ENCODE measurements at places on chromosomes 12 and 14. TPM values are rescaled to one million over a fixed set of nuclear protein-coding genes. Genes with fewer than 3 reads are reported as not detected.

GRCh38 chr14:99075061-99075460 is 196.9 kb downstream of the BCL11B start:
- no peak for DNase-seq

DNA sequence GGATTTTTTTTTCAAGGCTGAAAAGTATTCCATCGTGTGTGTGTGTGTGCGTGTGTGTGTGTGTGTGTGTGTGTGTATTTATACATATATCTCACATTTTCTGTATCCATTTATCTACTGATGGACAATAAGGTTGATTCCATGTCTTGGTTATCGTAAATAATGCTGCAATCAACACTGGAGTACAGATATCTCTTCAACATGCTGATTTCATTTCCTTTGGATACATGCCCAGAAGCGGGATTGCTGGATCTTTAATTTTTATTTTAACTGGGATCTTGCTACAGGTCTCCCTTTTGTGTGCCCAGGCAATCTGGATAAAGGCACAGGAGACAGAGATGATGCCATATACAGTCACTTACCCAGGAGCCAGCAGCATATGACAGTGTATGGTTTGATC is 338.1 kb downstream of the SOX5 start:
- peak; percentile 57 for DNase-seq

DNA sequence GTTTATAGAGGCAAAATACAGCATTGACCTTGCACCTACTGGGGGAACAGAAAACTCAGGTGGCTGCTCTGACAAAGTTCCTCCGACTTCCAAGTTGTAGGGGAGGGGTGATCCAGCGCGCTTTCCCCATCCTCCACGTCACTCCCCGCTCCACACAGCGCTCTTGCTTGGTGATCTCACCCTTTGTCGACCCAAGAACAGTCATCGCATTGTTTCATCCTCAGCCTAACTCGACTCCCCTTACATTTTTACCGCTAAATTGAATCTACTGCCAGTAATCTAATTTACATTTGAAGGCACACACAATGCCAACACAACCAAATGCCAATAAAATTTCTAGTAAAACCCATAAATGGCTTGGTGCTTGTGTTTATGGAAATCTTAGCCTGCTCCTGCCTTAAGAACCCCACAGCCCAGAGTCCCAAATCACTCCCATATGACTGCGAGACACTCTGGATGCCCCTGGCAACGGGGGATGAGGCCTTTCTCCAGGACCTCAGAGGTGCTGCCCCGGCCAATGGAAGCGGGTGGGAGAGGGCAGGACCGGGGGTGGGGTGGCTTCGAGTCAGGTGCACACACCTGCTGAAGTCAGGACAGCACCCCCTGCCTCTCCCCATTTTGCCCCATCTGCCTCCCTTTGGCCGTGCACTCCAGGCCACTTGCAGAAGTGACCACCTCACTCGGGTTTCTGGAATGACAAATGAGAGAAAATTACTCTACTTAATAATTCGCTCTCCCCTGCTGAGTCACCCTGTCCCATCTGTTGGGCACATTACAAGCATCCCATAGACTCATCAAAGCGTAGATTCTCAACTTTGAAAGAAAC is 98.2 kb upstream of the GSC start:
- DNase-seq, result no peak

Gene NELL2
- 0.26 TPM for total RNA-seq

DNA sequence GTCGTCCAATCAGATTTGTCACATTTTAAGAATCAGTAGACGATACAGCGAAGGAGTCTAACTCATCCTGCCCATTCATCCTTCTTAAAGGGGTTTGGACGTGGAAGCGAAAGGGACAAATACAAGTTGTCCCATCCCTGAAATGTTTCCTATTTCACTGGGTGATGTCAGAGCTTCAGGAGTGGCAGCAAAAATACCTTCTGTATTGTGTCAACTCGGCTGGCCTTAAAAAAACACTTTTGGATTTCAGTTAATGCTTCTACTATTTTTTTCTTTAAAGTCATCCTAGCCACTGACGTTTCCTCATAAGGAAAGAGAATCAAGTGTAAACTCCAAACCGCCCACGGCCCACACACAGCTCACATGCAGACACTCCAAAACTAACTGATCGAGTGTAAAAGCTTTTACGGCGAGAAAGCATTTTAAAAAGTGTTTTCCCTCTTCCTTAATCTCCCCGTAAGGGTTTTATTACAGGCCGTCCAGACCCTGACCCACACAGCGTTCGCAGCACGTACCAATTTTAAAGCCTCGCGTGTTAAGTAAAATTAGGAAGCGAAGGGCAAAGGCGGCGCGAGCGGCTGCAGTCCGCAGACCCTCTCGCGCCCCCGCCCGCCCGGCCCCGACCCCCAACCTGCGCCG is 593 bp downstream of the CFL2 start:
- peak; percentile 78 for DNase-seq

Gene KLRK1
- not detected for total RNA-seq

Gene ST8SIA1
- 5.9 TPM for total RNA-seq

GRCh38 chr12:127685931-127686330 is 581.0 kb upstream of the TMEM132C start:
- no peak for DNase-seq

DNA sequence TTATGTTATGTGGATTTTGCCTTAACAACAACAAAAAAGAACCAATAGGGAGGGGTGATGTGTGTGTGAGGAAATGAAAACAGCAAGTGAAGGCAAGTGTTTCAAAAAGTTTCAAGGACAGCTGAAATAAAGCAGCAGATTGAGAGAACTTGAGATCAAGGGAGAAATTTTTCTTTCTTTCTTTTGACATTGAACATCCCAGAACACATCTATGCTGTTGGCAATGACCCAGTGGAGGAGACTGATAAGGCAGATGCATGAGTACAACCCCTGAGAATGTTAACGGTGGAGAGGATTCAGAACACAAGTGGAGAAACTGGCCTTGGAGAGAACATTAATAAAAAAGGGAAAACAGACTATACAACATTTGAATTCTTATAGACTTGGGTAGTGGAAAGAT is 2.9 kb downstream of the LLPH start:
- no peak for DNase-seq

Gene COX8C
- total RNA-seq, result 0.33 TPM

DNA sequence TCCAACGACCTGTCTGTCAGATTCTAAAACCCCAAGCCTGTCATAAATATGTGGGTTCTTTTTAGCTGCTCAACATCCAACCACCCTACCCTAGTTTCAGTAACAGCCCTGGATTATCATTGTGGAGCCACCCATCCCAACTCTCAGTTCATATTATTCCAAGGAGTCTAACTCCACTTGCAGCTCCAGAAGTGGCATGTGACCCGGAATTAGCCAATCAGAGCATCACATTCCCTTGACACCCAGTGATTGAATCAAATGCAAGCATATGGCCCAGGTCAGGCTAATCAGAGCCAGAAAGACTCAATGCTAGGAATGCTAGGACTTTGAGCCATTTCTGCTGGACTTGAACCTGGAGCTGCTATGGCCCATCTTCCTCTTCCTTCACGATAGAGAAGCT is 17.1 kb upstream of the HSP90B1 start:
- no peak for DNase-seq

Gene TRPV4
- total RNA-seq, result 0.51 TPM

Gene MYO1H
- not detected for total RNA-seq

DNA sequence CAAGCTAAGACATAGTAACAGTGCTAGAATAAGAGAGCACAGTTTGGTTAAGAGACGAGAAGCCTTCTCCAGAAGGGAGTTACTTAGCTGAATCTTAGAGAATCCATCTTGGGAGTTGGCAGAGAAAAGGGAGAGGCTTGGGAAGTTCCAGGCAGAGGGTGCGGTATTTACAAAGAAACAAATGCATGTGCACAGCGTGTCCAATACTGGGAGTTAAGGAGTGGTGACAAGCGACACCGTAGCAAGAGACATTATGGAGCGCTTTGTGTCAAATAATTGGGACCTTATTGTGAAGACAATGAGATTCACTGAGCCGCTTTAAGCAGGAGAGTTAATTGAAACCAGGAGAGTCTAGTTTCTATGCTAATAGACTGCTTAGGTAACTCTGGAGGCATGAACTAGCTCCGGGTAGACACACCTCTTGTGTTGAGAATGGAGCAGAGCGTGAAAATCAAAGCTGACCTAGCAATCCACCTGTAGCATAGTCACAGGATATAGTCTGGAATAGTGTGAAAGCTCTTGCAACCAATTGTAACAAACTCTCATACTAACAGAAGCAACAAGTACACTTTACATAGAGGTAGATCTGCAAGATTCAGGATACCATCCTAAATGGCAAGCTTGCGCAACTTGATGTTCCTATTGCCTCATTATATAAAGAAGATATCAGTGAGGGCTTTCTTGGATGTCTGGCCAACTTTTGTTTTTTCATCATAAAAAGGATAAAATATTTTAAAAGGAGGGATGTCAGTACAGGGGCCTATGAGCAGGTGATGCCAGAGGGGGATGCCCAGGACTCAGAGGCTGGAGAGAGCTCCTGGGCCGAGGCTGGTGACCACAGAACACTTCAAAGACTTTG is 5.3 kb downstream of the ALDH1L2 start:
- no peak for DNase-seq

DNA sequence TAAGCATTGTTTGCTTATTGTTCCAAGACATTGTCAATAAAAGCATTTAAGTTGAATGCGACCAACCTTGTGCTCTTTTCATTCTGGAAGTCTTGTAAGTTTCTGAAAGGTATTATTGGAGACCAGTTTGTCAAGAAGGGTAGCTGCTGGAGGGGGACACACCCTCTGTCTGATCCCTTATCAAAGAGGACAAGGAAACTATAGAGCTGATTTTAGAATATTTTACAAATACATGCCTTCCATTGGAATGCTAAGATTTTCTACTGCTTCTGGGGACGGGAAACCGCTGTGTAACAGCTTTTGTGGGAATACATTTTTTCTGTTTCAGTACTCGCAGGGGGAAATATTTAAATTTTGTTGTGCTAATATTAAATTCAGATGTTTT is 3.5 kb downstream of the FOS start:
- DNase-seq, result peak; percentile 15

DNA sequence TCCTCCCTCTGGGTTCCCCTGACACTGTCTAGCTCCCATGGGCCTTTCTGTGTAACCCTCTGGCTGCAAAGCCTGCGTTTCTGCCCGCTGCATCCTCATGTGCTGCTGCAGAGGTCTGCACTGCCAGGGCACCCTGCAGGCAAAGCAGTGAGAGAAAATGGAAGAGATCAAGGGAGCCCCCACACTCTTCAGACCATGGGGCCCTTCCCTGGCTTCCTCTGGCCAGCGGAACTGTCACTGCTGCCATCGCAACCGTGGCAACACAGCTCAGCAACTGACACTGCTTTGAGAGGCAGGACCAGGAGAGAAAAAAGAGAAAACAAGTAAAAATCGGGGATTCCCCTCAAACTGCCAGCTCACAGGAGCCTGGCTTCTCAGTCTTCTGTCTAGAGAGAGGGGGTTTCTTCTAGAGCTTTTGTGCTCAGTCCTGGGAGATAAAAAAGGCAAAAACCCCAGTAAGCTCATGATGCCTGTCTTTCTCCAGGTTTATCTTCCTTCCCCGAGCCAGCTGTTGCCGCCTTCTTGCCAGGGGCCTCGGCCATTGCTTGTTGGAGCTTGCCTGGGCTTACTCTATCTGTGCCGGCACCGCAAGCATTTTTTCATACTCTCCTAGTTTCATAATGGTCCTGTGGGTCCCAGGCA is 38.9 kb downstream of the C14orf132 start:
- DNase-seq, result peak; percentile 26

DNA sequence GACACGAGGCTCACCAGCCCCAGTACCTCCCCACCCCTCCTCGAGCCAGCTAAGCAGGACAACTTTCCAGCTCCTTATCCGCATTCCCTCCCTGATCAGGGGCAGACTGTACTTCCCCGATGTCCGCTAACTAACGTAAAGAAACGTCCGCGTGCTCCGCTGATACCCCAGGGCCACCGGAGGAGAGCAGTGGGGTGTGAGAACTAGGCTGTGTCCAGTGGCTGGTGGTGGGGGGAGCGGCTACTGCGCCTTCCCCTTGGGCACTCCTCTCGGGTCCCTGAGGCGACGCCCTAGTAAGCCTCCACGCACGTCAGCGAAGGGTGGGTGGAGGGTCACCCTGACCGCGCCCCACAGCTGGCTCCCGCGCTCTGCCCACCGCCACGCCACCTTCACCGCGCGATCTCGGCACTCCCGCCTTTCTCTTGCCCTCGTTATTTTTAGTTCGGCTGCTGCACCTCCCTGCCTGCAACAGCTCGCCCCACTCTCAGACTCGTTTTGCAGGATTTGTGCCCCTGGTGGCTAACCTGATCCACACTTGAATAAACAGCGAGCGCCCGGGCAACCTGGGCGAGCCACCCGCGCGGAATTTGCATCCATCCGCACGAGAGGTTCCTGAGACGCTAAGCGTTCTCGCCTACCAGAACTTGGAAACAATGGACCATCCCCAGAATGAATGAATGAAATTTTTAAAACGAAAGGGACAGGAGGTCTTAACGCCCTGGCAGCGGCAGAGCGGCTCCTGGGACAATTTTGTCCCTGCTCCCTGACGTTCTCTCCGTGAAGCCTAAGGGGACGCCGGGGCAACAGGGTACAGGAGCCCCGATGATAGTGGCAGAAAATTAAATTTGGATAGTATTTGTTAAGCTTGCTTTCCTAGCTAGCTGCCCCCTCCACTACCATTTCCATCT is 6.9 kb upstream of the BMP4 start:
- peak; percentile 40 for DNase-seq

Gene TSHR
- total RNA-seq, result not detected

DNA sequence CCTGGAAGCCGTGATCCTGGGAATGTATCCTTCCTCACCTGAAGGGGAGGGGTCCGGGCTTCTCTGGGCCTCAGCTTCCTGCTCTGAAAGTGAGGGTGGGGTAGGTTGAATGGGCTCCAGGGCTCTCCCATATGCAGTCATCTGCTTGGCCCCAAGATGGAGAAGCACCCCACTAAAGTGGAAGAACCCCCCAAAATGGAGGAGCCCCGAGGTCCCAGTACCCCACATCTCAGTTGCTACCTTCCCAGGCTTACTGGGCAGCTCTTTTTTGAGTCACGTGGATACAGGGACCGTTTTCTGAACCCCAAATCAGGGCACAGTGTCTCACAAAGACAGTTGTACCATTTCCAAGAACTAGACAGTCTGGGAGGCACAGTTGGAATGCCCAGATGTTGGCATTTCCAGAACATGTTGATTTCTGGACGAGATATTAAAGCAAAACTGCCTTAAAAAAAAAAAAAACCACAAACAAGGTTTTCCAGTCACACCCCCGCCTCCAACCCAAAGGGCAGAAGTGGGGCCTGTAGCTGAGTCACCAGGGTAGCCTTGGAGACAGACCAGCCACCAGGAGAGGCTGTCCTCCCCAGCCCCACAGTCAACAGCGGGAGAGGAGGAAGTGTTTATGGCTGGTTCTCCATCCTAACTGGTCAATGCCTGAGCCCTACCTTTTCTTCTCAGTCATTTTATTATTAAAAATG is 12.1 kb downstream of the VASH1 start:
- DNase-seq, result peak; percentile 82

GRCh38 chr12:115771065-115771464 is 506.4 kb downstream of the MED13L start:
- no peak for DNase-seq

GRCh38 chr12:71556875-71557274 is 106.8 kb downstream of the ZFC3H1 start:
- DNase-seq, result peak; percentile 76
